ENCODE measurements at places on chromosomes 13 and 19. TPM values are rescaled to one million over a fixed set of nuclear protein-coding genes. Genes with fewer than 3 reads are reported as not detected.

DNA sequence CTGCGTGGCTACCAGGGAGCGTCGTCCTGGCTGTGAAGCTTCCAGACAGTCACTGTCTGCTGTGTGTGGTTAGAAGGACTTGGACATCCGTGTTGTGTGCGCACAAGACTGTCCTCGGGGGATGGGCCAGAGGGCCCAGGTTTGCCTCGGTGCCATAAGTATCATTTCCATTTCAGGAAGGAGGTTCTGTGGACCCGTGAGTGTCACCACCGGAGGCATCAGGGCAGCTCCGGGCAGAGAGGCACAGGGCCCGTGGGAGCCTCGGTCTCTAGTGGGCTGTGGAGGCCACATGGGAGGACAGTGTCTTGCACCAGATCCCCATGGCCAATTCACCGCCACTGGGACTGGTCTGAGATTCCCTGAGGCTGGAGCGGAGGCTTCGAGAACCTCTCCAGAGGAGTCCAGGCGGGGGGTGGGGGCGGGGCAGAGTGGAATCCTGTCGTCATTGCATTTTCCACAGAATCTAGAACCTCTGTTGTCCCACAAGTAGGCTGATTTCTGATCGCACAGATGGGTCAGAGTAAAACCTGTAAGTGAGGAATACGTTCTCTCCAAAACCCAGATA, 6.0 kb downstream of the ZNF57 start:
- no peak for ATAC-seq

KIR3DL1 gene
- not detected for total RNA-seq

DNA sequence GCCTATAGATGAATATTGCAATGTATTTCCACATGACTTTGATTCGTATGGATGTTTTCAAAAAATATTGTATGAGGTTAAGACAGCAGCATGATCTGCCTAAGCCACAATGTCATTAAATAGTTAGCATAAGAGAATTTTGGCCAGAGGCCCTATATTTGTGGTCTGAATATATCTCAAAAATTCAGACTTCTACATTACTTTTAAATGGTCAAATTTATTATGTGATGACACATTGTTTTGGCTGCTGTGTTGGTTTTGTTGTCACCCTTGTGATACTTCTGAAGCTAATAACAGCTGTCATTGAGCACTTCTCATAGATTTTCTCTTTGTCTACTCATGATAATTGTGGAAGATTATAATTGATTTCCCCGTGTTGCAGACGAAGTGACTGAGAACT, 288.2 kb downstream of the MYO16 start:
- ATAC-seq: no peak

GRCh38 chr19:2252055-2252796, 3.1 kb downstream of the AMH start:
- ATAC-seq: no peak

DNA sequence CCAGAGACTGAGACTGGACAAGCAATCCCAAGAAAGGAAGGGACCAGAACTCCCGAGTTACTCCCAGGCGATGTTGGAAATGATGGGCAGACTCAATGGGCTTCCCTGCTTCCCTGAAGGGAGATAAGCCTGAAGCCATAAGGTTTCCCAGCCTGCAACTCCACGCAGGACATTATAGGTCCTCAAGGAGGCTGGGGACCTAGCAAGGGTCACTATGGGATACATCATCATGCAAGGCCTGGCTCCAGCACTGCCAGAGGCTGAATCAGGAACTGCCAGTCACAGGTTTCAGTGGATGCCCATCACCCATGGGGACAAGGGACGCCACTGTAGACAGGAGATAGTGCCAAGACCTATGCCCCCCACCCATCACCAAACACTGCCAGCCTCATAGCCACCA, 338.7 kb downstream of the IRS2 start:
- no peak for ATAC-seq

DNA sequence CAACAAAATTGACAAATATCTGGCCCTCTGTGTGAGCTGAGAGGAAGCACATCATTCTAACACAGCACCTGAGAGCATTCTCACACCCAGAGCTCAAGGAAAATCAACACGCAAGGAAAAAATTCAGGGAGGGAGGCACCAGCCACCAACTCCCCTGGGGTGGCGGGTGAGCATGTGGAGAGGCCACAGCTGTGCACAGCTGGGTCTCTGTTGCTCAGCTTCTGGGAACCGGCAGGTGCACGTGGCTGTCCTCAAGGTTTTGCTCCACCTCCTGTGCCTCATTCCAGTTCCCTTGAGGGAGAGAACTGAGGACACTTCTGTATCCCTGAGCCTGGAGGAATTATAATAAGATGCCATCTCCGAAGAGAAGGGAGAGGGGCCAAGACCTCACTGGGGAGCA, 134.0 kb downstream of the USP12 start:
- no peak for ATAC-seq

DNA sequence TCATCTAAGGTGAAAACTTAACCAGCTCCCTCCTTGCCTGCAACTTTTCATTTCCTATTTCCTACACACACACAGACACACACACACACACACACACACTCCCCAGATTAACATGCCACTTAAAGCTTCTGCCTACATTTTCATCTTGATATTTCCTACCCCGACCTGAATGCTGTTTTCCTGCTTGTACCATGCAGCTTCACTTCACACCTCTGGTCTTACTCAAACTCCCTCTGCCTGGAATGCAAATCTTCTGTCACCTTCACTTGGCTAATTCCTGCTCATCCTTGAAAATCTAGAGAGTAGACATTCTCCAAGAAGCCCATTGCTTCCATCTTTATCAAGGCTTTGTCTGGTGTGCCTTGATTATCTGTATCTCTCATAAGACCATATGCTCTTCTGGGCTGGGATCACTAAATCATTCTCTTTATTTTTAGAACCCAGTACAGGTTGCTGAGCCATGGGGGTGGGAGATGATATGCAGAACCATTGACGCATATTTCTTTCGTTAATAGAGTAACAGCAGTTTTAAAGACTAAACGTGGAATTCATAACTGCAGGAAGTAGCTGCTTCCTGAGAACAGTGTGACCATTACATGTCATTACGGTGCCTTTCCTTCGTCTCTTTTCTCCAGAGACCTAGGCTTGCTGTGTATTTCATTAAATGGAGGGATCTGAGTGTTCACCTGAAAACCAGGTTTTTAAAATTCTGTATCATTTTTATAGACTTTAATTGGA, 37.7 kb downstream of the CNMD start:
- no peak for ATAC-seq

GRCh38 chr13:58594747-58595600, 963.4 kb downstream of the PCDH17 start:
- ATAC-seq: no peak

- ATAC-seq: peak; percentile 84
Measured at GRCh38 chr13:97223711-97224541, 1.8 kb downstream of the MBNL2 start.

- peak; percentile 86 for ATAC-seq
Measured at GRCh38 chr19:58021541-58022282, 12.1 kb upstream of the ZSCAN1 start.

BCL3 gene
- 37.7 TPM for total RNA-seq

GRK1 gene
- total RNA-seq: not detected

ZNF610 gene
- total RNA-seq: 1.7 TPM

ADM5 gene
- total RNA-seq: 1.3 TPM

GRCh38 chr19:41570639-41571112, 5.3 kb upstream of the CEACAM21 start:
- ATAC-seq: peak; percentile 65

DNA sequence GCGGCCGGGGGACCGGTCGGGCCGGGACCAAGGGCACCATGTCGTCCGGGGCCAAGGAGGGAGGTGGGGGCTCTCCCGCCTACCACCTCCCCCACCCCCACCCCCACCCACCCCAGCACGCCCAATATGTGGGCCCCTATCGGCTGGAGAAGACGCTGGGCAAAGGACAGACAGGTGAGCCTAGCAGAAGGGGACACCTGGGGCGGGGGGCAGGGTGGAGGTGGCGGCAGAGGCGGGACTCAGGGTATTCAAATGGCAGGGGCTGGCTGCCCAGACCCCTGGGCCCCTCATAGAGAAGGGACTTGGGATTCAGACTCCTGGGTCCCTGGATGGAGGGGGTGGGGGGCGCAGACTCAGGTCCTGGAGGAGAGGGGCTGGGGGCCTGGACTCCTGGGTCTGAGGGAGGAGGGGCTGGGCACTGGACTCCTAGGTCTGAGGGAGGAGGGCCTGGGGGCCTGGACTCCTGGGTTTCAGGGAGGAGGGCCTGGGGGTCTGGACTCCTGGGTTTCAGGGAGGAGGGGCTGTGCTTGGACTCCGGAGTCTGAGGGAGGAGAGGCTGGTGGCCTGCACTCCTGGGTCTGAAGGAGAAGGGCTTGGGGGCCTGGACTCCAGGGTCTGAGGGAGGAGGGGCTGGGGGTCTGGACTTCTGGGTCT, 735 bp downstream of the BRSK1 start:
- no peak for ATAC-seq

Data from gastroesophageal sphincter (tissue), 4 donors.